SK-MEL-5 (cell line): ENCODE measurements at places on chromosomes 3 and 15. TPM values are rescaled to one million over a fixed set of nuclear protein-coding genes. Genes with fewer than 3 reads are reported as not detected.

DNA sequence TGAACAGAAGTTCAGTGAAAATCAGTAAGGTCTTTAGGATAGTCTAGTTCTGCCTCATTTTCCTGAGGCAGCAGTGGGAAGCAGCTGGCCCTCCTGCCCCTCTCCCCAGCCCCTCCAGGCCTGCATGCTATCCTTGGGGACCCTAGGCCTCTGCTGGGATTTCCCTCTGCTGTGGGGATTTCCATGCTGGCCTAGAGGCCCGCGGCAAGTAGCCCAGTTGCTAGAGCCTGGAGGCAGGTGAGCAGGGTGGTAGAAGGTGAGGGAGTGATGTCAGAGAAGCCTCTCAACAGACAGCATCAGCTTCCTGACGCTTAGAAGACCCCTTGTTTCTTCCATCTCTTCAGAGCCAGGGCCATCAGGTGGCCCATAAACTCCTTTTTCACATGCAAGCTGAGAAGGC, 305.8 kb upstream of the THBS1 start:
- no peak for DNase-seq

Gene CP
- total RNA-seq: 0.43 and 0.53 TPM in 2 replicates

Gene RTP3
- total RNA-seq: not detected in 2 replicates

GRCh38 chr3:157650172-157650571, 147.0 kb upstream of the VEPH1 start:
- no peak for DNase-seq

- DNase-seq: no peak
Measured at GRCh38 chr15:91776104-91776503, 77.4 kb upstream of the SLCO3A1 start.

Gene IL20RB
- 0.37 TPM in 1 of 2 replicates, not detected in the other for total RNA-seq
